ENCODE measurements at places on chromosomes 7 and 10.

DNA sequence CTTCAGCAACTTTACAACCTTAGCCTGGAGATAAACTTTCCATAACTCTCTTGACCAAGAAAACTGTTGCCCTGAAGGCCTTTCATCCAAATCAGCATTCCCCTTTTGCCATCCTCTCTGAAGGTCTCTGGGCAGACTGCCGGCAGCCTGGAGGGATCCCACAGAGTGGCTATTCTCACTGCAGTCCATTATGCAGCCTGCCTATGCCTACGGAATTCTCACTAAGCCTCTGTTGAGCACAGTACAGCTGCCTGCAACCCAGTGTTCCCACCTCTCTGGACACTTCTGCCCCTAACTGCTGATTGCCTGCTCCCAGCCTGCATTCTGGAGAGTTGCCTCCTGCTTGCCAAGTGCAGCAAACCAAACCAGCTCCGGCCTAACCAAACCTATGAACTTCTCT lies 548.9 kb upstream of the STEAP1 start:
- DNase-seq = no peak

GRCh38 chr10:30493609-30494530 lies 59.9 kb downstream of the MAP3K8 start:
- DNase-seq = no peak

- no peak for DNase-seq
Measured at GRCh38 chr10:88952647-88953111, at the start of gene ACTA2. TSS of gene ACTA2 (minus strand) at chr10:88952773. CDS start at chr10:88948930, 3,843 bp downstream.

DNA sequence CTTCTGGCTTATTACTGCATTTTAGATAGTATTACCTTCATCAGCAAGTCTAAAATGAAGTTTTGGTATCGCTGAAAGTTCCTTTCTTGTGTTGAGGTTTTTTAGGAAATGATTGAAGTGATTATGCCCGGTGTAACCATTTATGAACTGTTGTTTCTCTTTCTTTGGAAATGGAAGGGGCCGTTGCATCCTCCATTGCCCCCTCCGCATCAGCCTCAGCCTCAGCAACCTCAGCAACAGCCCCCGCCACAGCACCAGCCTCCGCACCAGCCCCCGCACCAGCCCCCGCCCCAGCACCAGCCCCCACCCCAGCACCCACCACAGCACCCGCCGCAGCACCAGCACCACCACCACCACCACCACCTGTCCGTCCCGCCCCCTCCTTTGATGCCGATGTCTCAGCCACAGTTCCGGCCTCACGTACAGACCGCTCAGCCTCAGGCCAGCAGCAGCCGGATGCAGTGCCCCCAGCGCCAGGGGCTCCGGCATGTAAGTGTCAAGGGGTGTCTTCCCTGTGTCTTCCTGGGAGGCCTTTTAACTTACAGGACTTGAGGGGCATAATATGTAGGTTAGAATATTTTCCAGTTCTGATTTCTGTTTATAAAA lies 72.6 kb downstream of the SHH start:
- DNase-seq = peak; percentile 67

DNA sequence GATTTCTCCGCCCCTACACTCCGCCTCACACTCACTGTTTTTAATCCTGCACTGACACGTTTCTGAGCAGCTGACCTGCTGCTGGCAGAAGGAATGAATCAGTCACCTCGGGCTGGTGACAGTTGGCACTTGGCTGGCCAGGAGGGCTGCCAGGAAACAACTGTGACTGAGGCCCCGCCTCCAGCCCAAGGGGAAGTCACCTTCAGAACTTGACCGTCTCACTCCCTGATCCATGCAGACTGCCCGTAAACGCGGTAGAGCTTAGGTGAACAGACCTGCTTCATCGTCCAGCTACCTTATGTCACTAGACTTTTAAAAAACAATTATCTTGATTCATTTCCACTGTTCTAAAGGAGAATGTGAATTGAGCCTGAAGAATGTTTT lies 107.5 kb downstream of the DOCK1 start:
- no peak for DNase-seq

DNA sequence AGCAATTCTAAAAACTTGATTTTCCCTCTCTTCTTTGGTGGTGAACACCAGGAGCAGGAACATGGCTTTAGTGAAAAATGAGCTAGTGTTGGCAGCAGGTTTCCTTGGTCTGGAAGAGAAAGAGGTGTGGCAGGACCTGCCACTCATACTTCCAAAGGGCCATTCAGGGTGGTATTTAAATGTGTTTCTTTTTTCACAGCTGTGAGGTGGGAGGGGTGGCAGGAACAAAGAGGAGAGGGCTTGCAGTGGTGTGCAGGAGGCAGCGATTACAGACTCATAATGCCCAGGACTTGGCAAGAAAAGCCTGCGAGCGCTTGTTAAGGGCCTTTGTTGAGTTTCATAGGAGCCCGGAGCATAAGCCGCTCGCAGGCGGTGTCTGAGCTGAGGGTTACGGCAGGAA lies 36.8 kb downstream of the WIPF3 start:
- DNase-seq = no peak

DNA sequence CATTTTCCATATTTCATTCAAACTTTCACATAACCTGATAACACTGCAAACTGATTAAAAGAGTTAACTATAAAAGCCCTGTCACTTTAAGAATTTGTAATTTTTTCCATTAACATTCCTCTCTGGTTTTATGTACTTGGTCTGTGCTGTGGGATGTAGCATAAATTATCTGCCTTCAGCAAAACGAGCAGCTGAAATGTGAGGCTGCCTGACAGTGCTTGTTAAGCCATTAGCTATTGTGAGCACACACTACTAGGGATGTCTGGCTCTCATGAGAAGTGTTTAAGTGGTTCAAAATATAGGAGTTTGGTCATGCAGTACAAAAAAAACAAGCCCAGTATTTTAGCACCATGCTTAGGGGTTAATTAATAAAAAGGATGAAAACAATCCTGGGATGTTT lies 63.0 kb downstream of the HOXA1 start:
- no peak for DNase-seq

DNA sequence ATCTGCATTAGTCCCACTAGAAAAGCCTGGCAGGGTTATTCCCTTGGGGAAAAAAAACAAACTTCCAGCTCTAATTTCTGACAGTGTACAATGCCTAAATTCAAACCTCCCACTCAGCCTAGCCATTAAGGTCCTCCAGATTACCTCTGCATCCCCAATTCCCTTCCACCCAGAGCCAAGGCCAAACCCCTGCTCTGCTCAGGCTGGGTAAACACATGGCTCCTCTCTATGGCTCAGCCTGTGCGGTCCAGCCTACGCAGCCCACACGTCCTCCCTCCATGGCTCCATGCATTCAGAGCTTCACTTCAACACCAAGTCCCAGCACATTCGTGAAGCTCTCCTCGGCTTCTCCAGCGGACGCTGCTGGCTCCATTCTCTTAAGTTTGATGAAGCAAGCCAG lies 5.2 kb downstream of the DLG5 start:
- DNase-seq = no peak

DNA sequence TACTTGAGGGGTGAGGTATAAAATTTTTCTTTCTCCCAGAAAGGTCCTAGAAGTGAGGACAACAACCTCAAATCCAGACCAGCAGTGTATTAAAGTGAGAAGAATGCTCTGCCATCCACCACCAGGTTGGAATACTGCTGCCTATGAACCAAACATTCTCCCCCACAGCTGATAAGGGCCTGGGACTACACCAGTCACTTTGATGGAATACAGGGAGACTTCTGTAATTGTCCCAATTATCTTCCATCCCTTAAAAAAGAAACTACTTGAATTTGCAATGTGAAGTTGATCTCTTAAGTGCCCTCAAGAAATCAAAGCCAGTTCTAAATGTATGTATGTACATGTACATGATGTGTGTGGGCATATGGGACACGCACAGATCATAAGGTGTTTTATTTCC lies 3.0 kb downstream of the TBX20 start:
- DNase-seq = no peak

DNA sequence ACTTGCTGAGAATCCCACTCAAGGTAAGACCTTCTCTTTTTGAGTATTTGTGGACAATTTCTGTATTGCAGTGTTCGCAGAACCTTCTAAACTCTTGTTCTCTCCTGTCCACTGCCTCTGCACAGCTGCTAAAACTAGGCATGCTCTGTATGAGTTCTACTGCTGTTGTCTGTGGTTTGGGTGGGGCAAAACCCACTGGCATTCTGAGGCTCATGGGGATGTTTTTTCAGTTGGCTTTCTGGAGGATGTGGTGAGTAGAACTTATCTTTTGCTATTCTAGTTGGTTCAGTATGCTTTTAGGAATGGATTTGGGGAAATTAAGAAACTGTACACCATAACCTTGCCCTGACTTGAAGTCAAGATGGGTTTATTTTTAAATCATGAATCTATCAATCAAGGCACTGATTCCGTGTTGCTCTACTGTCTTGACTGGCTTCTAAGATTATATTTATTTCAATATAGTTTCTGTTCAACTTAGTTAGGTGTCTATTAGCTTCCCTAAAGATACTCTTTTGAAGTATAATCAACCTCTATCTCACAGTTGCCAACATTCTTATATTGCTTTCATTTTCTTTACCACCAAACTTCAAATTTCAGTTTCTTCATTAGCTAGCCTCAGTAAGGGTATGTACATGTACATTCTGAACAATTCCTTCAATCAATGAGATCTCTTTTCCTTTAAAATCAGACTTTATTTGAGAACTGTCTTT lies 25.0 kb upstream of the C1GALT1 start:
- DNase-seq = peak; percentile 99

DNA sequence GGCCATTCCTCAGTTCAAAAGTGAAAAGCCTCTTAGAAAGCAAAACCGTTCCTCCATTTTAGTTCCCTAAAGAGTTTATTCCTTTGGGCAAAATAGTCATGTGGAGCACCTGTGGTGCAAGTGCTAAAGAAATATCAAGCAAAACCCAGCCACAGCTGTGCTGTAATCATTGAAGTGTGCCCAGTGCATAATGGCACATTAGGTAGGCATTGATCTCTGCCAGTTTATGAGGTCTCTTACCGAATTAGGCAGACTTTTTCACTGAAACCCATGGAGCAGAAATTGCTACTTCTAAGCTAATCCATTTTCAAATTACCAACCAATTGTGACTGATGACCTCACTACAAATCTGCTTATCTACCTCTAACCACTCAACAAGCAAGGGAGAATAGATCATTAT lies 97.2 kb upstream of the SEMA3A start:
- DNase-seq = no peak

All from Jurkat, Clone E6-1 (cell line).